Activated effector memory CD4-positive, alpha-beta T cell treated with Interleukin-2 at 50 U/mL for 16 hours (primary cell): ENCODE measurements at places on chromosomes 2 and 18.

DNA sequence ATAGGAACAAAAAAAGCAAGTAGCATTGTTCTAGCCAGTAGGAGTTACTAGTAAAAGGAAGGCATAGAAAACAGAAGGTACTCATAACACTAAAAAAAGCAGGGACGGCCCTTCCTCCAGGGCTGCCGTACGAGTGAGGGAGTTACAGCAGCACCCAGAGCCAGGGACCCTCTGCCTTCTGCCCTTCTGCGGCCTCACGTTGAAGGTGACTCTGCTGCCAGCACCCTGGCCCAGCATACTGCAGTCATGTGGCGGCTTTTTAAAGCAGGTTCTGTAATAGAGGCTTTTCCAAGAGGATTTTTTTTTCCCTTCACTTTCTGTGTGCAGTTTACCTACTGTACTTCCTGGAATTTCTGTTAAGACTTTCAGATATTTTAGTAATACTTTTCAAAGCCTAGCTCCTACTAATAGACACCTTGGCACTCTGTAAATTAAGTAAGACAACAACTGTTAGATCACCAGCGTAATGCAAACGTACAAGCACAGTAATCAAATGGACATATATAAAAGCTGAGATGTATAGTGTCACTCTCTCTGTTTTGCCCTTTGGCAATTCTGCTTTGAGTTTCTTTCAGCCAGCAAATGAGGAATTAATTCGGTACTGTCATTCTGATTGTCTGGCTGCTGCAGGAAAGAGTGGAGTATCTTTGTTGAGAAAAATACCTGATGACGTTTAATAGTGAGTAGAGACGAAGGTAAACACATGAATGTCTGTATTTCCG is 161.5 kb downstream of the PTGR3 start:
- no peak for DNase-seq

DNA sequence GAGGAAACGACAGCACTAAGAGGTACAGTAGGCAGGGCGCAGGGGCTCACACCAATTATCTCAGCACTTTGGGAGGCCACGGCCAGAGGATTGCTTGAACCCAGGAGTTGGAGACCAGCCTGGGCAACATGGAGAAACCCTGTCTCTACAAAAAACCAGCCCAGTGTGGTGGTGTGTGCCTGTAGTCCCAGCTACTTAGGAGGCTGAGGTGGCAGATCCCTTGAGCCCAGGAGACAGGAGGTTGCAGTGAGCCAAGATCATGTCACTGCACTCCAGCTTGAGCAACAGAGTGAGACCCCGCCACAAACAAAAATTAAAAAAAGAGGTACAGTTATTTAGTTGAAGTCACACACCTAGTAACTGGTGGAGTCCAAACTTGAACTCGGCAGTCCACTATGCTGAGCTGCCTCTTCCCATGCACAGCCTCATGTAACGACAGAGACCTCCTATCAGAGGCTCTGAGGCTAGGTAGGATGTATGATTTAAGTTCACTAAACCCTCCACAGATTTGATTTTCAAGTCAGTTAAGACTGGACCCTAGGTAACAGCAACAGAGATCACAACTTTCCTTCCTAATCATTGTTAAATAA is 8.7 kb downstream of the STK17B start:
- no peak for DNase-seq

DNA sequence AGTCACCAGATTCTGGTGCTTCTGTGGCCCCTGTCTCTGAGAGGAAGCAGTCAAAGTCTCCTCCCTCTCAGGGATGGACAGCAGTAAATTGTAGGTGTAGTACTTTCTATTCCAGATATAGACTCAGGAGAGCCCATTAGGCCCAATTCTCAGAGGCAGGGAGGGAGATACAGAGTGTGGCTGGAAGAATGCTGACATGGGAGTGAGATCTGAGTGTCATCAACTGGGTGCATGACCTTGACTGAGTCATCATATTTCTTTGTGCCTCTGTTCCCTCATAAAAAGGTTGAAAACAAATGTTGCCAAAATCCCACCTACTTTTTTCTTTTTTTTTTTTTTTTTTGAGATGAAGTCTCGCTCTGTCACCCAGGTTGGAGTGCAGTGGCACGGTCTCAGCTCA is 506.1 kb downstream of the BCL11A start:
- DNase-seq, result no peak

DNA sequence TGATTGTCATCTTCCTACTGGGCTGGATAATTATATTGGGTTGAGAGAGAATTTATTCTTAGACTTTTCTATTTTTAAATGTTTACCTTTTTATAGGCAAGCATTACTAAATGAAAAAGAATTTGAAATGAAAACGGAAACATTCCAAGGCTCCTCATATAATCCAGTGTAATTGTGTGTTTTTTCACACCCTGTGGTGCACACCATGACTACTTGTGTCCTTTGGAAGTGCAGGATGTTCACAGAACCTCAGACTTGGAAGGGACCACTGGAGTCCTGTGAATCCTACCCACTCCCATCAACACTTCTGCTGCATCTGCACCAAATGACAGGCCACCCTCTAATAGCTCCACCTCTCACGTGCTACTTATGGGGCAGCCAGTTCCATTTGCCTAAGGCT is 48.0 kb downstream of the NAT8 start:
- no peak for DNase-seq

GRCh38 chr2:221120643-221121042 is 451.5 kb downstream of the EPHA4 start:
- DNase-seq, result no peak

DNA sequence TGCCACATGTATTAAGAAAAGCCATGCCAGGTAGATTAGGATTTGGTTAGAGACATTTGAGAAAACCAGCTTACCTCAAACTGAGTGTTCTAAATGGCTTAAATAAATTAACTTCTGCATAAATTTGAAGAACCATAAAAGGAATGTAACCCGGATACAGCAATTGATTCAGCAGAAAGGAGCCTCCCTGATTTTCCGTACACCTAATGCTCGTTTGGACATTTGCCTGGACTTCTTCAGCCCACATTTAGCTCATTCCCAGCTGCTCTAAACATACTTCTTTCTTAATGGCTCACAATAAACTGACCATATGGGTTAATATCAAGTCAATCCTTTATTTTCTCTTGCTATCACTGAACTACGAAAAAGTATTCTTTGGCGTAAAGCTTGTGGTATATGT is 392.4 kb downstream of the ZNF516 start:
- DNase-seq, result no peak

- DNase-seq, result no peak
These were observed 47.7 kb upstream of the RNU4ATAC start for GRCh38 chr2:121483021-121483420.
